ENCODE measurements at places on chromosomes 11 and 22.

DNA sequence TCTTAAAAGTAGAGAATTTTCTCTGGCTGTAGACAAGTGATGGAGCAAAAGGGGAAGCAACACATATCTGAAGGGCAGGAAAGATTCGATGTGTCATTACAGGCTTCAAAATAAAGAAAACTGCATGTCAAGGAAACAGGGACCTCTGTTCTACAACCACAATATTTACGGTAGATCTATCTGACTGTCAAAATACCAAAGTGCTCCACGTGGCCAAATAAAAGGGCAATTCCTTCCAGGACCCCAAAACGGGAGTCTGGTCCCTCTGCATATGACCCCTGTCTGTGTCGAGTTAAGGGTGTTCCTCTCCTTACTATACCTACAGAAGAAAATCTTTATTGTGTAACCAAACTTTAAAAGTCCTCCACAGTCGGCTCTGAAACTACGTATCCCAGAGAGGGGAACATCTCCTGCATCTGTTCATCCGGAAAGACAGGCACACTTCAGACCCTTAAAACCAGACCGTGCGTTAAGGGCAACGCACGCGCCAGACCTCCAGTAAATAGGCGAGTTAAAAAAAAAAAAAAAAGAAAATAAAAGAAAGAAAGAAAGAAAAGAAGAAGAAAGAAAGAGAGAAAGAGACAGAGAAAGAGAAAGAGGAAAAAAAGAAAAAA lies 756 bp downstream of the CLNS1A start:
- no peak for DNase-seq

GRCh38 chr22:39244496-39245129 lies at the start of gene PDGFB:
Gene PDGFB, minus strand, starts transcription at chr22:39244982. Its CDS starts 1,019 bp downstream, at chr22:39243963.
- DNase-seq = no peak

- DNase-seq = no peak
These were observed 14.3 kb downstream of the BIRC2 start for GRCh38 chr11:102361086-102362031.

DNA sequence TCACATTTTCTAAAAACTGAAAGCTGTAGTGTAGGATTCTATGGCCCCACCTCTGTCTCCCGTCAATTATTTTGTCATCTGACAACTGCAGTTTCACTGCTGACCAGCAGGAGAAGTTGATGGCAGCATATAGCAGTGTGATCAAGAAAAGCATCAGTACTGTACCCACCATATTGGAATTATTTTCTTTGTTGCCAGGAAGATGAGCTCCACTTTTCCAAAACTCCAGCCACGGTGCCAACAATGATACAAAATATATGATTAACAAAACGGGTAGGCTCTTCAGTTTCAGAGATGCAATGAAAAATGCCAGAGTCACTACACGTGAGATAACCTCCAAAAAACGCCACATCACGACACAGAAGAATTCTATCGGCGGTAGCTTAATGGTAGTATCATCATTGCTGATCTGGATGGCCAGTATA lies 41.3 kb downstream of the XKR3 start:
- no peak for DNase-seq

DNA sequence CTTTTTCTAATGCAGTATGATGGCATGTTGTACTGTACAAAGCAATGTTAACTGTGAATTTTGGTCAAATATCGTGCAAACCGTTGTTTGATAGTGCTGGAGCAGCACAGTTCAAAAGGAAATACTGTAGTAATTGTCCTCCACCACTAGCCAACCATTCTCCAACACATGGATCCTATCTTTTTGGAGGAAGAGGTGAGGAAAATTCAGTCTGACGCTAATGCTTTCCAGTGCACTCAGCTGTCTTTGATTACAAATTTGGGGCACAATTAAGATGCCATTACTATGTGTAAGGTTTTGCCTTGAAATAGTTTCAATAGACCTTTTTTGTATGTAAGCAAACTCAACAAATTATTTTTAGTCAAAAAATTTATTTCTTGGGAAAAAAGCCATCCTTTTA lies 240.5 kb upstream of the CCDC179 start:
- no peak for DNase-seq

DNA sequence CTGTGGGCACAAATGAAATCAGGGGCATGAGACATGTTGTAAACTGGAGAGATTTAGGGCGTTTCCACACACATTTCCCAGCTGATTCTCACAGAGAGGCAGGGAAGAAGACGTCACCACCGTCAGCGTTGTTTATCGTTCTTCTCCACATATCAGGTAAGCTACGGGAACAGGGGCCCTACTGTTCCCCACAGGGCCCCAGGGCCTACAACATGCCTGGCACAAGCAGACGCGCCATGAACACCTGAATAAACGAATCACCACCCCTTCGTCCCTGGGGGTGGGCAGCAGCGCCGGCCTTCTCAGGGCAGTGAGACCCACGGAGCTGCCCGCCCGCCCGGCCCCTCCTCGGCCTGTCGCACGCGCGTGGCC lies 342 bp downstream of the EFCAB6 start:
- DNase-seq = no peak

- DNase-seq = no peak
These were observed 185.4 kb upstream of the E2F8 start for GRCh38 chr11:19426011-19426755.

- no peak for DNase-seq
These were observed 57.9 kb upstream of the PARVA start for GRCh38 chr11:12319461-12319951.

- DNase-seq = no peak
These were observed 121.7 kb downstream of the OSBP2 start for GRCh38 chr22:30816413-30816812.
